ENCODE measurements at places on chromosomes 4 and X.

DNA sequence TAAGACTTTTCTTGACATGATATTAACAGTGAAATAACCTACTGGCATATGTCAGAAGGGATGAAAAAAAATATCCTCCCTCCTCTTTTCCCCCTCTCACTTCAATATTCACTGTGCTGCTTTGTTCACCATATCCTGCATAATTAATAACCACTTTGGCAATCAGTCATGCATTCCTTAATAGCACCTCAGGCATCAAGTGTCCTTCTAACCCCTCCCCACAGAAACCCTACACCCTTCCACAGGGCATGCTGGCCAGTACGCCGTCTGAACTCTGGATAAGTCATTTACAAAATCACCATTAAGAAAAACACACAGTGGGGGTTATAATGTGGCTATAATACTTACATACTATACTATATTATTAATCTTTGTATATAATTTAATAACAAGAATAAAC, 165.9 kb downstream of the PDGFC start:
- DNase-seq: no peak

DNA sequence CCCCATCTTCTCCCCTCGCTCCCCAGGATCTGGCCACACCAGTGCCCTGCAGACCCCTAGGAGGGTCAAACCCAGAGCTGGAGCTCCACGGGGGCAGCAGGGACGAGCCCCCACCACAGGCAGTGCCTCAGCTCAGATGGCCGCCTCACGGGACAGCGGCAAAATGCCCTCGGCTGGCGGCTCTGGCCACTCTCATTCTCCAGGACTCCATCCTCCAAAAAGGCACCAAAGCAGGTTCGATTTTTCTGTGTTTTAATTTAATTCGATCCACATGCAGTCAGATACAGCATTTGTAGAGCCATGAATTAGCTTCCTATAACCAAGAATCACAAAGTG, 8.3 kb downstream of the FAM53A start:
- DNase-seq: no peak

GRCh38 chr4:82868572-82868971, 22.4 kb downstream of the SEC31A start:
- DNase-seq: no peak

- no peak for DNase-seq
These were observed 806.8 kb downstream of the PCDH19 start for GRCh38 chrX:99603091-99603814.

GRCh38 chr4:87574996-87575395, 33.3 kb upstream of the DSPP start:
- DNase-seq: no peak

- DNase-seq: no peak
These were observed 1.2 kb downstream of the HHIP start for GRCh38 chr4:144647095-144647561.

DNA sequence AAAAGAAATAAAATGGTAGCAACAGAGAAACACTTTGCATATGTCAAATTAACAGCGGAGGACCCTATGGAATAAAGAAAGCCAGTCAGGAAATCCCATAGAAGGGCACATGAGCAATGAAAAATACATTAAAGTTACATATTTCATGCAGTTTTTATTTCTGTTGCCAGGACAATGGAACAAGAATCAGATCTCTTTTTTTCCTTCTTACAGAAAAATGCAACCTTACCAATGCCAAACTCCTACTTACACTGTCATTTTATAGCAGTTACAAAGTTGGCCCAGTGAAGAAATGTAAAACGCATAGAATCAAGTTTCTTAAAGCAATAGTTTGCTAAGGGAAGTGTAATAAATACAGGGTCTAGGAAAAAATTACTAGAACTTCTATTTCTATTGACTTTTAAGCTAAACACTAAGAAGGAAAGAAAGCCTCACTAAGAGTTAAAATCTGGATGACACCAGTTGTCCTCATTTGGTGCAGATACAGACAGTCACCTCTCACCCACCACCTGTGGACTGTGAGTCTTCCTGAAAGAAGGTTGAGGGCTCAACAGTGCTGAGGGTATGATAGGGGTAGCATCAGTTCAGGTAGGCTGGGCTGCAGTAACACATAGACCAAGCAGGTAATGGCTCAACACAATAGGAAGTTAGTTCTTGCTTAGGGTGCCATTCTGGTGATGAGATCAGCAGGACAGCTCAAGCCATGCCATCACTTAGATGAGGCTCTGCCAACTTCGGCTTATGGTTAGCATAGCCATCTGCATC, 224.6 kb downstream of the ANAPC10 start:
- no peak for DNase-seq

DNA sequence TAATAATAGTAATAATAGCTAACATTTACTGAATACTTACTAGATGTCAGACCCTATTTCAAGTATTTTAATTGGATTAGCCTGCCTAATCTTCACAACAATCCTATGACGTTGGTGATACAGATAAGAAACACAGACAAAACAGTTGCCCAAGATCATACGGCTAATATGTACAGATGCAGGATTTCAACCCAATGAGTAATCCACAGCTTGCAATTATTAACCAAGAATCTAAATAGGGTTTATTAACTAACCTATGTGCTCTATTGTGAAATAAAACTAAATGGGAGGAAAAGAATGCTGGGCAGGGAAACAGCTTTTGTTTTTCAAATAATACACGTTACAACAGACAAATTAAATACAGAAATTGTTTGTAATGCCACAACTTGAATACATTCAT, 23.4 kb downstream of the FBXO8 start:
- no peak for DNase-seq

DNA sequence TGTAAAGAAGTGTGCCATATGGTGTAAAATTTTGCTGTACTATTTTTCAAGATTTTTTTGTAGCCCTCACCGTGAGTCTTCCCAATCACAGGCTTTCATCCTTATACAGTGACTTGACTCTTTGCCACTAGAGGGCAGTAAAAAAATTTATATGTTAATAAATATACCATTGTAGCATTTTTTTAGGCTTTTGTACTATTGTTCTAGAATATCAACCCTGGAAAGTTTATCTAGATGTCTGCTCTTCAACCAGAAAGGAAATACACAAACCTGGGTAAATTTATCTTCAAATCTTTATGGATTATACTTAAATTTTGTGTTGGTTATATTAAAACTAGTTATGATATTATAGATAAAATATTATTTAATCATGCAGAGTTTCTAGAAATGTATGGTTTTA, 235.3 kb downstream of the TENM3 start:
- DNase-seq: no peak

- no peak for DNase-seq
These were observed 12.5 kb upstream of the SEL1L3 start for GRCh38 chr4:25875281-25875745.

DNA sequence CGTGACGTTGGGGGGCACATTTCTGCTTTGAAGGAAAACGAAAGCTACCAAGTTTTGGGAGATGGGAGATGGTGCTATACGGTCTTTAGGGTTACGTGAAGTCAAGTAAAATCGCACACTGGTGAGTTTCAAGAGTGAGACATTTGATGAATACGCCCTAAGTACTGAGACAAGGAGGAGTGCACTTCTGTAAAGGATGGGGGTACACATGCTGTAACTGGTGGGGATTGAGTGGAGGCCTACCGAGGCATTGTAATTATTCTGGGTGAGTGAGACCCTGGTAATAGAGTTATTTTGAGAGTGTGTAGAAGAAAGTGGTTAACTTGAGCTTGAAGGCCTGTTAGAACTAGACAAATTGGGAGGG, 536 bp downstream of the SH3BGRL start:
- DNase-seq: no peak

DNA sequence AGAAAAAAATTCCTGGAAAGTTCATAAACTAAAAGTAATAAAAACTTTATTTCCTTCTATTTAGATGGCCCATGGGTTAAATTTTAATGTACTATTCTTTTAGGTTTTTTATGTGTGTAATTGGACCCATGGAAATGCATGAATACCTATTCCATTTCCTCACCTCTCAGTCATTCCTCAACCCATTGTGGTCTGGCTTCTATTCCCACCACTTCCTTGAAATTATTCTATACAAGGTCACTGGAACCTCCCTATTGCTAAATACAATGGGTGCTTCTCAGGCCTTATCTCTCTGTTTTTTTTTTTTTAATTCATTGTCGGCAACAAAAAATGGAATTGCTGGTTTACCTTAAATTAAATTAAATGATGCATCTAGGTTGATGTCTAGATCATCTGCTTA, 17.2 kb downstream of the SLC39A8 start:
- DNase-seq: no peak

- DNase-seq: no peak
These were observed at the start of gene MSANTD1 for GRCh38 chr4:3248811-3249661. MSANTD1 (plus strand) TSS chr4:3249159; CDS start chr4:3249223, 64 bp downstream.

- DNase-seq: no peak
These were observed 19.6 kb upstream of the CXCL5 start for GRCh38 chr4:74018116-74018515.

DNA sequence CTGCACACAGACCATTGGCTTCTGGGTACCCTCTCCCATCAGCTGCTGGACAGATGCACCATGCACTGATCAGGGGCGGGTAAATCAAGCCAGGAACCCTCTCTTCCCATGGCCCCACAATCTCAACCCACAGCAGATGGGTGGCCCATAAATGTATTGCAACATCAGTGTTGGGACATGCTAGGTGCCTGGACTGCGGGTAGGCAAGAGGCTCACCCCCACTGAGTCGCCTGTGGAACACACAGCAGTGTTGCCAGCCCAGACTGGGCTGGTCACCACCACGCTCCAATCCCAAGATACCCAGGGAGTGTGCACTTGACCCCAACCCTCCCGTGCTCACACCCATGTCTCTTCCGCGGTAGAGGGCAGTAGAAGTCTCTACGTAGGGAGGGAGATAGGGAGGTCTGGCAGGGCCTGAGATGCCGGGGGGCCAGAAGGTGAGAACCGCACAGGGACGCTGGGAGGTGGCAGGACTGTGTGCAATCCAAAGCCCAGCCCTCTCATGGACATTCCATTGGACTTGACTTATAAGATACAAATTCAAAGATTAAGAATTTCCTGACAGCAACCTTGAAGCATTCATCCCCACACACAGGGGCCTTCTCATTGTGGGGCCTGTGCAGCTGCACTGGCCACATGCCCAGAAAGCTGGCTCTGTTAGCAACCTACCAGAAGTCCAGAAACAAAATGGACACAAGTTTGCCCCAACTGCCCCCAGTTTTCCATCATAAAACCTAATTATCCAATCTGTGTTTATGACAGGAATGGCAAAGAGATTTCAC, 183.7 kb downstream of the NSUN7 start:
- no peak for DNase-seq

DNA sequence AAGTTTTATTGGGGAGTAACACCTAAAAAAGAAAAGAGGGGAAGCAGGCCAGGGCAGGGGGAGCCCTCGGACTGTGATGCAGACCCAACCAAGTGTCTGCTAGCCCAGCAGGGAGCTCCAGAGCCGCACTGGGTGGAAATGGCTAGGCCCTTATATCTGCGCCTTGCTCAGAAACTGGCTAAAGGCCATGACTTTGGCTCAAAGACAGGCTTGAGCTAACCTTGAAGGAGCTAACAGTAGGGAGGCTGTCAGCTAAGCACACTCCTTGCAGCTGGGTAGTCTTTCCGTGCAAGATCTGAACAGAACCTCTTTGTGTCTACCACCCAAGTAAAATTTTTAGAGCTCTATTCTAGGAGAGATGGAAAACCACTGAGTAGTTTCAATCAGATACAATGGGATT, 43.0 kb downstream of the SEPSECS start:
- DNase-seq: no peak

DNA sequence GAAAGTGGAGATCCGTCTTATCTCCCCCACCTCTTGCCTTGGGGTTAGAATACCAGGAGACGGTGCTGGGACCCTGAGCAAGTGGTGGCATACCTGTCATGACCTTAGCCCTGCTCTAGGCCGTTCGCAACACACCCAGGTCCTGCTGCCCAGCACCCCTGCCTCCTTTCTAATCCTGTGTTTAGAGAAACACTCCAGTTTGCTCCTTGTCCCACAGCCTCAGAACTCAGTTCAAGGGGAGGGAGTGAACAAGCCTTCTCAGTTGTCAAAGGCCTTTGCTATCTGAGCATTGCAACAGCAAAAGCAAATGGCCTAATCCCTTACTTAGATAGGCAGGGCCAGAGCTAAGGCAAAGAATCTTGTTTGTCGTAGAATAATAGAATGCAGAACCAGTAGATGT, 67.9 kb downstream of the CHRNA9 start:
- no peak for DNase-seq

GRCh38 chr4:77172336-77172735, 15.3 kb downstream of the CCNG2 start:
- no peak for DNase-seq

DNA sequence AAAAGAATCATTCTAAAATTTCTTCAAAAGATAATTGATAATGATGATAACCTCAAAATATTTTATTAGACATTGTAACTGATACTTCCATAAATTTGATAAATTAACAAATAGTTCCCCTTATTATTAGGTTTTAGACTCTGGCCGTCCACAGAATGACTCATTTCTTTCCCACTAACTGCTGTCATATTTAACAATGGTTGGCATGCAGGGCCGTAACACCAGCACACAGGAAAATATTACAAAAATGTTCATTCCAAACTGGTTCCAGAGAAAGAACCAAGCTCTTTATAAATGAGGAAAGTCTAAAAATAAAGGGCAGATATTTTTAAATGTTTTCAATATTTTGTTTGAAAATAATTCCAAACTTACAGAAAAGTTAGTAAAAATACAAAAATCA, 28.2 kb downstream of the WDFY3 start:
- no peak for DNase-seq

- no peak for DNase-seq
These were observed 125.3 kb downstream of the COL4A6 start for GRCh38 chrX:108312957-108313356.

GRCh38 chr4:71472946-71473345, 134.1 kb downstream of the SLC4A4 start:
- no peak for DNase-seq

DNA sequence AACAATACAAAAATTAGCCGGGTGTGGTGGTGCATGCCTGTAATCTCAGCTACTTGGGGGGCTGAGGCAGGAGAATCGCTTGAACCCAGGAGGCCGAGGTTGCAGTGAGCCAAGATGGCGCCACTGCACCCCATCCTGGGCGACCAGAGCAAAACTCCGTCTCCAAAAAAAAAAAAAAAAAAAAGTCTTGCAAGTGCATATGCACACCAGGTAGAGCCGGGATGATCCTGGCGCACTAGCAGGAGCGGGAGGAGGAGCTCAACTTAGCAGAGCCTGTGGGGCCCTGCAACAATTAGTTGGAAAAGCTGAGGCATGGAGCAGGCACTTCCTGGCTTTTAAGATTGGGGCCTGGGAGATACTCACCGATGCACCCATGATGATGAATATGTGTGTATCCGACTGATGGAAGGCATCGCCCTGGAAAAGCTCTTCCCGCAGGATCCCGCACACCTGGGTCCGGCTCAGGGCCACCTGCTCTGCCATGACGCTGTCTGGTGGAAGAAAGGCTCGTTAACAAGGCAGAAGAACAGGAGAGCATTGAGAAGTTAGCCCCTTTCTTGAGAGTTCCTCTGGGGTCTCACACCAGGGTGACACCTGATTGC, 872 bp downstream of the G6PD start:
- DNase-seq: no peak

All from iPS DF 6.9 (cell line).